ENCODE measurements at places on chromosomes 2 and 18.

DNA sequence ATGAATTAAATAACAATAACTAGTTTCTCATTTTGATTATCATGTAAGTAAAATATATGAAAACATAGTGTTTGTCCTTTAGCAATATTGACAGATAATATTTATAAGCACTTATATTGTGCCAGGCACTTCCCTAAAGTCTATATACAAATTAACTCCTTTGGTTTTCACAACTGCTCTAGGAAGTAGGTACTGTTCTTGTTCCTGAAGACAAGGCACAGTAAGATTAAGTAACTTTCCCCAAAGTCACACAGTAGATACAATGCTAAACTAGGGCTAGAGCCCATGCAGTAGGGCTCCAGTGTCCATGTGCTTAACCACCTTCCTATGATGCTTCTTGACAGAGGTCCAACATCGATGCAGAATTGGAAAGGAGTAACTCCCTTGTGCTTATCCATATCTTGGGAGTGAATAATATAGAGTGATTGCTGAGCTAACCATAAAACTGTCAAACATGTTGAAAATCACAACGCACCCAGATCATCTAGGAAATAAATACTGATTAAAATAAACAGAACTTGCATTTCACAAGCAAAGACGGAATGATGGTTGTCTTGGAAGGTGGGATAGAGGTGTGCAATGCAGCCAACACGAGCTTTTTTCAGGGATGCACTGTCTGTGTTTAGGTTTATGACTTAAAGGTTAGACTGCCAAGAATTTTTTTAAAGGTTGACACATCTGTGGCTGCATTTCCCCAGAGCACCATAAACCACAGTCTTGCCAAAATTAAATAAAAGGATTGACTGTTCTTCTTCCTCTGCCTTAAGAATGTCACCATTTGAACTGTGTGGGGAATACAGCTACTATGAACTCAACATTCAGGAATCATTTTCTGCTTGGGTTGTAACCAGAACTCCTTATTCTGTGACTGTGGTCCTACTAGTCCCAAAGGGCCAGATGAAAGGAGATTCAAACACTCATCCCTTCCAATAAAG, 80.8 kb downstream of the ANKRD44 start:
- no peak for DNase-seq

- no peak for DNase-seq
Measured at GRCh38 chr2:74138600-74139323, 8.9 kb downstream of the BOLA3 start.

DNA sequence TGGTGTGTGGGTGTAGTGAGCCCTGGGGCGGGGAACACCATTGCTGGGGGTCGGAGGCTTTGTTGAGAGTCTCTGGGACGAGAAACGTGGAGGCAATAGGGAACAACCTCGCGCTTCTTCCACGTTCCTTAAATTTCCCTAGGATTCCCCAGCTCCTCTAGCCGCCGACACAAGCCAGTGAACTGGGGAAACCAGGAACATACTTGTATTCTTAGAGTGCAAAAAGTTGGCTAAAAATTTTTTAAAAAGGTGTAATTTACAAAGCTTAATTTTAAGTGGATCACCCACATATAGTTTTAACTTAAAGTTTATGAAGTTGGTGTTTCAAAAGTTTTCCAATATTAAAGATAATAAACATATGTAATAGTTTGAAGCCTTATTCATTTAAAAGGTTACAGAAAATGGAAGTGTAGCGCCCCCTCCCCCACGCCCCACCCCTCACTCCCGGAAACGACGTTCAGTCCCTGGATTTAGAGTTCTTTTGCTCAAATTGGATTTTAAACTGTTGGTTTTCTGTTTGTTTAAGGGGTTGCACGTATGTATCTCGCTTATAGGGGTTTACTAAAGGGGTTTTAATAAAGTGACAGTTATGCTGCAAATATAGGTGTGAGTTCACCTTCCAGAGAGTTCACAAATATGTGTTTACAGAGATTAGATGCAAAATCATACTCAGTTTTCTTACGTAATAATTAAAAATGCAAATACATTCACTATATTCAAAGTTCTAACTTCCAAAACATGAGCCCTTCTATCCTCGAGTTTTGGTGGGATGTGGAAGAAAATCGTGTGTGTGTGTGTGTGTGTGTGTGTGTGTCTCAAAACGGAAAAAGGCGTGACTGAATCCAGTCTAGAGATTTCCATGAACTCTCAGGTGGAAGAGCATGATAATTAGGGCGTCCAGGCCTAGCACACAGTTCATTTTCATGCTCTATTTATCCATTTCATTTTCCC, 872 bp downstream of the DSG2 start:
- DNase-seq = no peak

DNA sequence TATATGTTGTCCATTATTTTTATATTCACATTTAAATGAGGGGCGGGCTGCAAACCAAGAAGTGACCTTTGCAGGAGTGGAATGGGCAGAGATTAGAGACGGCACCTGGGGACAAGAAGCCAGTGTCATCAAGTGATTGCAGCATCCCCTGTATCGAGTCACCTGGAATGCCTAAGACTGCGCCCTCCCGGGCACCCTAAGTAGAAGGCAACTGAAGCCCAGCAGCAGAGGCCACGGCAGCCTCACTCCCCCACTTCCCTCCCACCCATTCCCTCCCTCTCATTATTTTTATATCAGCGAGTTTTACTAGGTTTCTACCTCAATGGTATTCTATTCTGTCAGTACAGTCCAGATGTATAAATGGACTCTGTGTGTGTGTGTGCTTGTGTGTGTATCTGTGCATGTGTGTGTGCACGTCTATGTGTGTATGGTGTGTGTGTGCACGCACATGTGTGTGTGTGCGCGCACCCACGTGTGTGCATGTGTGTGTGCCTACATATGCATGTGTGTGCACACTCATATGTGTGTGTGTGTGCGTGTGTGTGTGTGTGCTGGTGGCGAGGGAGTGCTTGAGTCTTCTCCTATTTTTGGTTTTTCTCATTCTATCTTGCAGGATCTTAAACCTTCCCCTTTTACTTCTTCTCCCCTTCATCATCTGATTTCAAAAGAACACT, 106.8 kb upstream of the SLC66A3 start:
- no peak for DNase-seq
